ENCODE measurements at places on chromosomes 5 and 9.

- no peak for DNase-seq
Measured at GRCh38 chr5:132074091-132074771, 642 bp downstream of the CSF2 start.

DNA sequence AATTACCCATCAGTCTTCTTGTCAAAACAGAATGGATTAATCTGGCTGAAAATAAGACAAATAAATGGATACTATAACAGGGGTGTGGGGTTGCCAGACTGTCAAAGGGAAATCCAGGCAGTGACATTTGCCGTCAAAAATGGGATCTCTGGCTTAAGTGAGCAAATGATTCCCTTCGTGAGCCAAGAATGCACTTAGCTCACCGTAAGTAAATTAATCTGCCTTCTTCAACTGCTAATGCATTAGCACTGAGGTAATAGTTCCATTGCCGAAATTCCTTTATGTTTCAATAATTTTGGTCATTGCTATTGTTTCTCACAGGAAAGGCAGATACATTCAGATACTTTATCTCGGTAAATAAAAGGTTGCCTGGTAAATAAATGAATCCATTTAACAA, 377.8 kb downstream of the KIAA0825 start:
- DNase-seq, result no peak

- DNase-seq, result no peak
Measured at GRCh38 chr5:34550964-34551363, 105.2 kb upstream of the RAI14 start.

DNA sequence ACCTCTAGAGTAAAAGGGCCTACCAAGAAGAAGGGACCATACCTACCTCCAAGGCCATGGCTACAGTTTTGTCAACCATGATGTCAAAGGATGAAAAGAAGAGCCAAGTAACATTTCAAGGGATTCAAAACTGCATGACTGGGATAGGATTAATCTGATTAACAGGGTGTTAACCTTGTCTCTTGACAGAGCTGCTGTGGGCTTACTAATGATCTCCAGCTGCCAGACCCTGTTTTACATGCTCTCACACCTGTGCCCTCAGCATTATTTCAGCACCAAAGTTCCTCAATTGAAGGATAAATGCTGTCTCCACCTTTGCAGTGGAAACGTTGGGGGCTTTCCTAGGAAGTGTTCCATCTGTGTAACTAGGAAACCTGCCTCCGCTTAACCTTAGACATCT, 78.3 kb downstream of the DMAC1 start:
- DNase-seq, result no peak

GRCh38 chr9:72718503-72718902, 197.1 kb downstream of the TMC1 start:
- no peak for DNase-seq

- DNase-seq, result no peak
Measured at GRCh38 chr9:97703437-97704344, 6.6 kb upstream of the XPA start.

- DNase-seq, result no peak
Measured at GRCh38 chr5:110514030-110514429, 212.4 kb downstream of the TMEM232 start.

GRCh38 chr9:4292781-4293180, 7.1 kb downstream of the GLIS3 start:
- no peak for DNase-seq

- DNase-seq, result no peak
Measured at GRCh38 chr5:149671544-149671943, 58.6 kb upstream of the PPARGC1B start.

DNA sequence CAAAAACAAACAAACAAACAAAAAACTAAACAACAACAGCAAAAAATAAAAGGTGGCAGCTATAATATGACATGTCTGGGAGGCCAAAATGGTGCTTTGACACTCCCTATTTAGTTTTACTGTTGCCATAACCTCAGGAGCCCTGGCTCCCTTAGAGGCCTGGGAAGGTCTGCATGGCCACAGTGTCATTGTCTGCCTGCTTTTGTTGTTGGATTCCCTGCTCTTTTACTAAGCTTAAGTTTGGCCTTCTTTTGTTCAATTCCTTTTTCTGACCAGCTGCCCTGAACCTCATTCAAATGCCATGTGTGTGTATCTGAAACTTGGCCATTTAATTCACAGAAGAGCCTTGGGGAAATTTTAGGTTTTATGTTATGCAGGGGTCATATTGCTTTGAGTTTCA, 458.2 kb downstream of the TMEM232 start:
- DNase-seq, result no peak

GRCh38 chr9:136058801-136059302, 36.2 kb downstream of the NACC2 start:
- DNase-seq, result no peak

DNA sequence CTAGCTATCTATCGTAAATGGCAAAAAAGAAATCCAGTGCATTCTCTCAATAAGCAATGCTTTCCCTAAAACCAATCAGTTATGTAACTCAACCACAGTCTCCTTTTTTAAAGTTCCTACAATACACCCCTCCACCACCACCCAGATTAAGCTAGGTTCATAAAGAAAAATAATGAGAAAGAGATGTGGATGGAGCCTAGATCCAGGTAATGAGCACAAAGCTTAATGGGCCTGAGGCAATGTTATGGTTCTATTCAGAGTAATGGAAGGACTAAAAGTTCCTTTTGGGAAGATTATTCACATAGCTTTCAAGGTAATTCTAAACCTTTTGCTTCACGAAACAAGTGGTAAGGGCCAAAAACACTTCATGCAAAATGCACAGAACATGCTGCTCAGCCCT, 113.5 kb downstream of the MPDZ start:
- no peak for DNase-seq

DNA sequence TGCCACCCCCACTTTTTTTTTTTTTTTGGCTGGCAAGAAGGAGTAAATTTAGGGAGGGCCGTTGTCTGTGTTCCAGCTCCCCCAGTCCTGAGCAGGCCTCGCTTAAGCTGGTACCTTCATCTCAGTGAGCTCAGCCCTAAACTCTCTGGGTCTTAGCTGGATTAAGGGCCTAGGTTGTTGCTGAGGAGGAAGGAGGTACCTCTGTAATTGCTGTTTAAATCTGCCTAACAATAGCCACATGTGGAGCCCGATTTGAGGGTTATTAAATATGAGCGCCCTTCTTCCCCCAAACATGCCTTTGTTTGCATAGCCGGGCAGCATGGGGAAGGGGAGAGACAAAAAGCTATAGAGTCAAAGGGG, 179.0 kb upstream of the PITX1 start:
- no peak for DNase-seq

DNA sequence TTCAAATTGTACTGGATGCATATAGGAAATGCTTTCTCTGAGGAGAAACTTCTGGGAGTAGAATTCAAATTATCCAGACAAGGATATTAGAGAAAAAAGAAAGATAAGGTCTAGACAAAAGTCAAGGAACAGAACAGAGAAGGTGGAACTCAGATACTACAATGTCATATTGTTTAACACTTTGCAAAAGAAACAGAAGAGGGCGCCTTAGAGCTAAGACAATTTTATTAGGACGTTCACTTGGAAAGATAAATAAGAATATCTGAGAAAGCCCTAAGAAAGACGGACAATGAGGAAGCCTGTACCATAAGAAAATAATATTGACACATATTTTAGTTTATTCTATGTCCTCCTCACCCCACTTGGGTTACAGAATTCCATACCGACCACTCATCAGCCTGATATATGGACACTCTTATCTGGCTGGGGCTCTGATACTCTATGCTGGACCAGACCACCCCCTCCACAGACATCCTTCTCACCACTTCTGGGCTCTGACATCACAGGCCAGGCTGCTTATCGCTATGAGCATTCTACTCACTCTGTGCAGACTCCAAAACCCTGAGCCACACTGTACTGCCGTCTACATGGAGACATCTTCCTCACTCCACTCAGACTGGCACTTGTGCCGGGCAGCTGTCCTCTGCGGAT, 9.1 kb upstream of the AK3 start:
- DNase-seq, result no peak

GRCh38 chr5:80837679-80838078, 122.5 kb upstream of the RASGRF2 start:
- DNase-seq, result peak; percentile 2

DNA sequence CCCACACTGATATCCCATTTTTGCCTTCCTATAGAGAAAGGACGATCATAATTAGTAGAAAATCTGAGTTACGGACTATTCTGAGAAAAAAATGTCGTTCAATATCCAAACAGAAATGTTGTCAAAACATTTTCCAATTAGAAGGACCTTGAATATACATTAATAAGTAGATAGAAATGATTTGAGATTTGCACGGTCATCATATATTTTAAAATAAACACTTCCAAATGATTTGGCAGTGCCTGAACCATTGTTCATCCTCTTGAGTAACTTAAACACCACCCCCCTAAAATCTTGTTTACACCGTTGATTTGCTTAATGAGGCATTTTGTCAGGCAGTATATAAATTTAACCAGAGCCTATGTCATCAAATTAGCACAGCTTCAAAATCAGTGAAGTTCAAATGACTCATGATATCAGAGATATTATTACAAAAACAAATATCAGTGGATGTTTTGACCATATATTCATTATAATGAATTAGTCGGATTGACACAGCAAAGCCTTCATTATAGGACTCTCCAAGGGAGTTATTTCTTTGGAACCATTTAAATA, 105.0 kb downstream of the ACTL7B start:
- no peak for DNase-seq

- DNase-seq, result no peak
Measured at GRCh38 chr9:115118879-115119218, 892 bp upstream of the TNC start.

- DNase-seq, result no peak
Measured at GRCh38 chr9:36770025-36770424, 197.3 kb downstream of the MELK start.

Measured in stimulated activated naive B cell treated with anti-CD40 and anti-IgM and Interleukin-4, amounts not matched to agents 10 μg/mL and 1 μg/mL and 100 μg/mL, for 72 hours (primary cell).